ENCODE measurements at places on chromosomes 6 and 20.
A peak's percentile ranks its signal among the peaks of the same experiment; 100 is the strongest.

DNA sequence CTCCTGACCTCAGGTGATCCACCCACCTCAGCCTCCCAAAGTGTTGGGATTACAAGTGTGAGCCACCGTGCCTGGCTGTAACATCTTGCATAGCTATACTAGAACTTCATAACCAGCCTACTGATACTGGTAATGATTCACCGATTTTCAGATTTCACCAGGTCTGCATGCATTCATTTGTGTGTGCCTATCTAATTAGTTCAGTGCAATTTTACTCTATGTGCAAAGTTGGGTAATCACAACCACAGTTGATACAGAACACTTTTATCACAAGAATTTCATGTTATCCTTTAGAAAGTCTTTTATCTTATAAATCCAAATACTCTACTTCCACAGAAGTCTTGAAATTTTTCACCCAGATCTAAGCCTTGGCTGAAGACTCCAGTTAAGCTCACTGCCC, 22.2 kb downstream of the FASTKD5 start:
- no peak for DNase-seq

GRCh38 chr6:3806169-3806922, 42.8 kb upstream of the FAM50B start:
- no peak for DNase-seq

DNA sequence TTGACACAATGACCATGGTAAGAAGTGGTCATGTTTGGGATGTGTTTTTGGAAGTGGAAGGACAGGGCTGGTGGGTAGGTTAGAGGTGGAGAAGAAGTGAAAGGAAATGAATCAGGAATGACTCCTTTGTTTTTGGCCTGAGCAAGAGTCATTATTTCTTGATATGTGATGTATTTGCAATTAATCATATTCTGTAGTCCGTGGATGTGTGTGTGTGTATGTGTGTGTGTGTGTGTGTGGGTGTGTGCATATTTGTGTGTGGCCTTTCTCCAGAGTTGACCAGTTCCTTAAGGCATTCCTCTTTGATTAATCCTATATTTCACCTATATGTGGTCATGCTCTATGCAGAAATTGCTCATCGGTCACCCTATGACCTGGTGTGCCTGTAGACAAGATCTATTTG, 130.7 kb downstream of the UTRN start:
- DNase-seq, result no peak

DNA sequence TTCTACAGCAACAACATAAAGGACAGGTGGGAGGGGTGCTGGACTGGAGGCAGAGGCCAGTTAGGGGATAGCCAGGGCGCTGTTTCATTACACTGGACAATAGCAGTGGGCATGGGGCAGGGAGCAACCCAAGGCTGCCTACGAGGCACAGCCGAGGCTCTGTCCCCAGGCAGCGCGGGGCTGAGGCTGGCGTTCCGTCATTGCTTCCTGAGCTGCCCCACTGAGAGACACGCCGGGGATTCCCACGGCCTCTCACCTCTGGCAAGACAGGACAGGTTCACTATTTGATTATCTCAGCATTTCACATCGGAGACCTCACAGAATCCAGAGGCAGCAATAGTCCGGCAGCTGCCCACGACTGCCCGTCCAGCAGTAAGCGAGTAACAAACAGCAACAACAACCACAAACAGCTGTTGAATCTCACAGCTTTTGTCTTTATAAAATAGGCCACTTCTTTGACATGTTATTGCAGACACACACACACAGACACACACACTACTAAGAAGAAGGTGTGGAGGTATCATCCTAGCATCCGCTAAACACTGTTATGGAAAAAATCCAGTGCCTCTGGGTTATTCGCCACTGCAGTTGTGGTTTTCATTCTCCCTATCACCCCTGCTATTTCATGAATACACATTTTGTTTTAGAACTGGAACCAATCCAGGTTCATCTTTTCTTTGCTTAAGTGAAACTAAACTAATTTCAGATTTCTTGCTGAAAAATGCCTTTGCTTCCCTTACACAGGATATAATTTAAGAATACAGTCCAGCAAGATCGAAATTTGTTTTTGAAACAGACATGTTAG, 19.5 kb downstream of the KIF25 start:
- DNase-seq, result peak; percentile 11

- DNase-seq, result no peak
These were observed 84.9 kb upstream of the LRFN2 start for GRCh38 chr6:40672087-40672486.

GRCh38 chr20:5539691-5540090, 210.5 kb upstream of the SHLD1 start:
- DNase-seq, result no peak

- no peak for DNase-seq
These were observed 9.6 kb downstream of the DLGAP4 start for GRCh38 chr20:36315545-36316351.

- DNase-seq, result no peak
These were observed 5.5 kb upstream of the PABPC1L start for GRCh38 chr20:44904377-44904776.

- DNase-seq, result no peak
These were observed 23.4 kb upstream of the MCM3 start for GRCh38 chr6:52307900-52308372.

- DNase-seq, result no peak
These were observed 7.1 kb upstream of the KIZ start for GRCh38 chr20:21118782-21119181.

GRCh38 chr6:16274885-16275589, 36.6 kb downstream of the GMPR start:
- no peak for DNase-seq

DNA sequence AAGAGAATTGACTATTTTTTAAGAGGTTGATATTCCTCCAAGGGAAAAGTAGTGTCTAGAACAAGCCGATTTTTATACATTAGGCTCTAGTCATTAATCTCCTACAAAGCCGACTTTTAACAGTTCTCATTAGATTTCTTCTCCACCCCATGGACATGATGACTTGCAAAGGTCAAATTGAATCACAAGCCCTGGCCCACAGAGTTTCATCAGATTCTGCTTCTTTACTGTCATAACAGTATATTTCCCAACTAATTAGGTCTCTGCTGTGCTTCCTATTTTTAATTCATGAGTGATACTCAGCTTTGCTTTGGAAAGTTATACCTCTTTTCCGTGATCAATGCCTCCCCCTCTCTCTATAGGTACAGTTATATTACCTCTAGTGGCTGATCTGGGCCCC, 90.6 kb upstream of the ADGRB3 start:
- no peak for DNase-seq

DNA sequence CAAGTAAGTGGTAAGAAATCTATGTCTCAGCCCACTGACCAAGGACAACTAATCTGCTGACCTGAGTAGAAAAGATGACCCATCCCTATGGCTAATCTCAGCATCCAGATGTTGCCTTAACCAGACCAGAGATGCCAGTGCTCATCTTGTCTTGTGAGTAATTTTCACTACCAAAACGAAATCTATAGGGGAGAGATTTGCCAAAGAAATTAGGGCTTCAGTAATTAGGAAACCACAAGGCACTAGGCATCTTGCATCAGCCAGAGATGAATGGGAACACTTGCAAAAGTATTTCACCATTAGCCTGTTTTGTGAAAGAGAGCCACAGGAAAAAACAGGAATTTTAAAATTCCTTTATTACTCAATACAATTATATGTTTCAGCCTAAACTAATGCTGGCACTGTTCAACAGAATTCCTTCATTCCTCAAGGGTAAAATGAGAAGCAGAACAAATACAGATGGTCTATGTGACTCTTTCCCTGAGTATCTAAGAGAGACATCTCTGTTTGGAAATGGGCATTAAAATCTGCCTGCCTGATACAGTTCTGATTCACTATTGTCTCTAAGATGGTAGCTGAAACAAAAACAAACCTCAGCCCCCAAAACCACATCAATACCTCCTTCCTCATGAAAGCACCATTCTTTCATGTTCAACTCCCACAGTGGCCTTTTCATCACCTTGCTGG, 87.8 kb downstream of the GMDS start:
- DNase-seq, result no peak

DNA sequence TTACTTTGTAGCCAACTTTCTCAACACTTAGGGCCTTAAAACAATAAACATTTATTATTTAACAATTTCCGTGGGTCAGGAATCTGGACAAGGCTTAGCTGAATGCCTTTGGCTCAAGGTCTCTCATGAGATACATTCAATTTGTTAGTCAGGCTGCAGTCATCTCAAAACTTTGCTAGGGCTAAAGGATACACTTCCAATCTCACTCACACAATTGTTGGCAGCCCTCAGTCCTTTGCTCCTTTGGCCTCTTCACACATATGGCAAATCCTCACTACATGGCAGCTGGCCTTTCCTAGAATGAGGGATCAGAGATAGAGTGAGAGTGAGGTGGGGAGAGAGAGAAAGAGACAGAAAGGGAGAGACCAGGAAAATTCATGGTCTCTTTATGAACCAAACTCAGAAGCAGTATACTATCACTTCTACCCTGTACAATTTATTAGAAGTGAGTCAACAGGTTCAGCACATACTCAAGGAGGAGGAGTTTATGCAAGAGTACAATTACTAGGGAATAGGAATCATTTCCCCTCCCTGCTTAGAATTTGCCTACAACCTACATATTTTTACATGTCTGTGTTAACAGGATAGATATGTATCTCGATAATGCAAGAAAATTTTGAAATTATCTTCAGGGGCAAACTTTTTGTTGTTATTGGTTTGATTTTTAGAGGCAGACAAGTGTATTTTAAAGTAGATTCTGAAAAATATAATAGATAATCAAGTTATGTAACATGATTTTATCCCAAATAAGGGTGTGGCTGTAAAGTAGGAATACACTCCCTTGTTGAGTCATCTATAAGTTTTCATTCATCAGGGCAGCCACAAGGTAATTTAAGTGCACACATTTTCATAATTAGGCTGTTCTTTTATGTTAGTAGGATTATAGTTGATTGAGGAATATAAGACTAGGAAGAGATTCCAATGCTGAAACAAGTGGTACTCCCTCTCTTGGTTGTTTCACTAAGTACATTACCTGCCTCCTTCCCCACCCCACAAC, 85.9 kb upstream of the HMGCLL1 start:
- no peak for DNase-seq

DNA sequence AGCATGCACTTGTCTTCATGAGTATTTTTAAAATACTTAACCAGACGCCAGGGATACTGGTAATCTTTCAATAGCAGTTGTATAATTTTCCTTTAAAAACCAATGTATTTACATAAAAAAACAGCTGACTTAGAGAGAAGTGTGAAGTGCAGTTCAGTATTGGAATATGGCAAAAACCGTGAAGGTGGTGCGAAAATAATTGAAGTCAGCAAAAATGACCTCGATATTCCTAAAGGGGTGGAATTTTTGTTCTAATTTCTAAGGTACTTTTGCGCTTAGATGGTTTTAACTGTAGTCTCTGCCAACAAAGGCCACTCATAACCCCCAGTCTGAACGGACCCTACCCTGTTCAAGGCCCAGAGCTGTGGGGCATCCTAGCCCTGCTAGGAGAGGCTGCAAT, 25.3 kb downstream of the GNAS-AS1 start:
- no peak for DNase-seq

GRCh38 chr6:446418-447366, 55.1 kb downstream of the IRF4 start:
- DNase-seq, result no peak

DNA sequence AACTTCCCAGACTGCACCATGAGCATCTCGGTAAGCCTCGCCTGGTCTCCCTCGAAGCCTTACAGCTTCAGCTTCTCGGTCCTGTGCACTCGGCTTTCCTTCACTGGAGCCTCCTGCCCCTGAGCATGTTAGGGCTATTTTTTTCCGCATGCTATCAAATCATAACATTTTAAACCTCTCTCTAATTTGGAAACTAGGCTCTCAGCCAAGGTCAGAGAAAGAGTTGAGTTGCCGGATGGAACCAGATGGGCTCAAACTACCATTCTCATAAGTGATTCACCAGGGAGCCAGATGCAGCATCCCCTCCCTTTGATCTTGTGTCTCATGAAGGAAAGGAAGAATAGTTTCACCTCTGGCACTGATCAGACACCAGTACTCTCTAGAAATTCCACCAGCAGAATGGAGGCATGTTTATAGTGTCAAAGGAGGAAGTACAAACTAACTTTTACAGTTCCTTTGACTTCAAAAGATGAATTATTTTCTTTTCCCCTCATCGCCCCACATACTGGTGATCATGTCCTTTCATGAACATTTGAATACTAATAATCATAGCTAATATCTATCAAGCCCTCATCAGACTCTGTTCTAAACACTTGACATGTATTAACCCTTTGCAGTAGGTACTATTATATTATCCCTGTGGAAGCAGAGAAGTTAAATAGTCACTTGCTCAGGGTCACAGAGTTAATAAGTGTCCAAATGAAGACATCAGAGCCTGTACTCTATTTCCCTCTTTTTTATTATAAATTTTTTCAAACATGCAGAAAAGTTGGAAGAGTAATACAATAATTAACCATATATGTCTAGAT, 46.7 kb downstream of the MAP1LC3A start:
- no peak for DNase-seq

DNA sequence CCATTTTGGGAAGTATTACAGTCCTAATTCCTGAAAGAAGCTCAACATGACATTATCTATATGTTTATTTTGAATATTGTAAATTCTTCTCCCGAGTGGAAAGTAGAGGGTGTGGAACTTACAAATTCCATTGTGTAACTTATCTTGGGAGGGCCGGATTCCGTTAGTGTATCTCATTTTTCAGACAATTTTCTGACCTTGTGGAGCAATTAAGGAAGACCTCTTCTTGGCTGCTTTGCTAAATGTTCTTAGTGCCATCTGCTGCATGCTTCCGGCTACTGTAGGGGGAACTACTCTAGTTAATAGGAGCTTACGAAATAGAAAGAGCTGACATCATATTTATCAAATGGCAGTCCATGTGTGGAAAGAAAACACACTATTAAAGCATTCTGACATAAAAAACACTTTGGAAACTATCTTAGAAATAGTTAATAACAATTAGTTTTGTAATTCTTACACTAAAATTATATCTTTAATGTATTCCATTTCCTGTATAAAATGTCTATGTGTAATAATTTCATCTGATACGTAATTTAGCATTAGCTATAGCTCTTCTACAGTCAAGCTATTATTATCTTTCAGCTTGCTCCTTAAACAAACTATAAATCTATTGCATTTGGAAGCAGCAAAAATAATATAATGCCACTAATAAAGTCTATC, 41.5 kb upstream of the KCNQ5 start:
- DNase-seq, result no peak

GRCh38 chr20:51384875-51385274, 157.6 kb downstream of the NFATC2 start:
- DNase-seq, result no peak

DNA sequence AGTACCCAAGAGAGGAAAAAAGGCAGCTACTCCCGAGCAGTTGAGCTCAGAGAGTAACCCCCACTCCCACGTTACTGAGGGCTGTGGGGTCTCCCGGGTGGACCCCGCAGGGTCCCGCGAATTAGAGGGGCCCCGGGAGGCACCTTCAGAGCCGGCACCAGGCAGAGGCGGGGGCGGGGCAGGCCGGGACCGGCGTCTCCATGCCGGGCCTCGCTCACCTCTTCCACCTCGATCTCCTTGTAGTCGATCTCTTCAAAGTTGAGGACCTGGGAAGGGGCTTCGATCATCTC, 381 bp downstream of the MAP3K7 start:
- no peak for DNase-seq
